ENCODE measurements at places on chromosomes 4 and X.

GRCh38 chrX:118823263-118824172 lies at the start of gene ZCCHC12:
TSS of gene ZCCHC12 (plus strand) at chrX:118823824. CDS start at chrX:118825245, 1,421 bp downstream.
- no peaks in the 10 kb centered on the region for H3K36me3 ChIP-seq
- peak within 1 kb of the TSS; percentile 29 for H3K4me3 ChIP-seq
- peak; percentile 8 for DNase-seq
- H3K4me1 ChIP-seq, result peaks cover 14% of the 10 kb centered on the region
- peaks cover 21% of the 10 kb centered on the region for H3K27me3 ChIP-seq

DNA sequence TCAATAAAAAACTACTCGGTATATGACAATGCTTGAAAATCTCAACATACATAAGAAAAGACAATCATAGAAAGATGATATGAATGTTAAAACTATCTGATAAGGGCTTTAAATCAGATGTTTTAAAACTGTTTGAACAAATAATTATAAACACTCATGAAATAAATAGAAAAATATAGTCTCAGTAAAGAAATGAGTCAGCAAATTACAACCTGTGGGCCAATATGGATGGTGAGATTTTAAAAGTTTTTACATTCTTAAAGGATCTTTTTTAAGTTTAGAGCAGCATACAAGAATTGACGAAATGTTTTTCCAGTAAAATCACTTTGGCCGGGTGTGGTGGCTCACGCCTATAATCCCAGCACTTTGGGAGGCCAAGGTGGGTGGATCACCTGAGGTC lies 83.1 kb downstream of the TEX11 start:
- no peak overlapping the region for H3K27ac ChIP-seq
- H3K36me3 ChIP-seq, result no peaks in the 10 kb centered on the region
- no peaks in the 10 kb centered on the region for H3K27me3 ChIP-seq
- no peaks in the 10 kb centered on the region for H3K4me1 ChIP-seq
- H3K4me3 ChIP-seq, result no peak overlapping the region

DNA sequence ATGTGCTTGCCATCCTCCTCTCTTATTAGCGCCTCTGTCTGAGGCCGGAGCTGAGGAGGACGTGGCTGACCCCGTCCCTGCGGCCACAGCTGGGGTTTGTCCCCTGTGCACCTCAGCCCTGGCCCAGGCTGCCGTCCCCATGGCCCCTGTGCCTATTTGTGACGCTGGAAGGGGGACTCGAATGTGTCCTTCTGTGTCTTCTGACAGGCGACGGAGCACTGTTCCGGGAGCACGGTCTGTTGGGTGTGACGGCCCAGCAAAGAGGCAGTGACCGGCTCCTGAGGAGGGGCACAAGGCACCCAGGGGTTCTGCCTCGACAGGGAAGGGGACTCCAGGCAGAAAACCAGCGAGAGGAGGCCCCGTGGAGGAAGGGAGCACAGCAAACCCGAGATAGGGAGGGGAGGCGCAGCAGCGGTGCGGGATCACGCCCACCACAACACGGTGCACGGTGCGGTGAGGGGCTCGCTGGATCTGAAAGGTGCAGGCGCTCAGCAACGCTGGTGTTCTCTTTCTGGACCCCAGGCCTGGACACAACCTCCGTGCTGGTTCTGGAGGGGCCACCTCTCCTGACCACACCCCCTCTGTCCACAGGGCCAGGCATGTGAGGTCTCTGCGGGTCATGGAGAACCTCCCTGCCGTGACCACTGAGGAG lies 5.6 kb downstream of the SH3TC1 start:
- H3K27me3 ChIP-seq, result no peaks in the 10 kb centered on the region
- peaks cover 10% of the 10 kb centered on the region for H3K36me3 ChIP-seq
- no peak overlapping the region for H3K4me3 ChIP-seq
- DNase-seq, result no peak
- peaks cover 30% of the 10 kb centered on the region for H3K4me1 ChIP-seq

GRCh38 chrX:23911126-23911835 lies 3.5 kb downstream of the CXorf58 start:
- H3K4me3 ChIP-seq, result no peak overlapping the region
- no peaks in the 10 kb centered on the region for H3K27me3 ChIP-seq
- no peak overlapping the region for H3K27ac ChIP-seq
- peaks cover 6% of the 10 kb centered on the region for H3K4me1 ChIP-seq

- H3K4me3 ChIP-seq, result no peak overlapping the region
- no peaks in the 10 kb centered on the region for H3K36me3 ChIP-seq
- no peak for DNase-seq
- no peaks in the 10 kb centered on the region for H3K4me1 ChIP-seq
- H3K27ac ChIP-seq, result no peak overlapping the region
Observed at GRCh38 chrX:15559227-15559626, 41.5 kb downstream of the ACE2 start.

- DNase-seq, result no peak
- no peaks in the 10 kb centered on the region for H3K27me3 ChIP-seq
- H3K27ac ChIP-seq, result no peak overlapping the region
Observed at GRCh38 chrX:110402850-110403221, 44.2 kb downstream of the RTL9 start.

DNA sequence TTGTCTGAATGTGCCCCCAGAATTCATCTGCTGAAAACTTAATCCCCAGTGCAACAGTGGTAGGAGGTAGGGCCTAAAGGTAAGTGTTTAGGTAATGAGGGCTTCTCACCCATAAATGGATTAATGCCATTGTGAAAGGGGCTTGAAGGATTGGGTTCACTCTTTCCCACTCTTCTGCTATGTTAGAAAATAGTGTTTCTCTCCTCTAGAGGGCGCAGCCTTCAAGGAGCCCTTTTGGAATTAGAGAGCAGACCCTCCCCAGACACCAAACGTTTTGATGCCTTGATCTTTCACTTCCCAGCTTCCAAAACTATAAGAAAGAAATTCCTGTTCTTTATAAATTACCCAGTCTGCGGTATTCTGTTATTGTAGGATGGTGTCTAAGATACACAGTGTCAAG lies 706.4 kb downstream of the SMARCA1 start:
- no peaks in the 10 kb centered on the region for H3K36me3 ChIP-seq
- no peak overlapping the region for H3K4me3 ChIP-seq
- no peak for DNase-seq
- no peaks in the 10 kb centered on the region for H3K4me1 ChIP-seq
- no peak overlapping the region for H3K27ac ChIP-seq

GRCh38 chr4:158810487-158811215 lies 41.8 kb downstream of the FNIP2 start:
- H3K27ac ChIP-seq, result no peak overlapping the region
- H3K4me3 ChIP-seq, result no peak overlapping the region
- H3K36me3 ChIP-seq, result no peaks in the 10 kb centered on the region
- H3K4me1 ChIP-seq, result peaks cover 10% of the 10 kb centered on the region

DNA sequence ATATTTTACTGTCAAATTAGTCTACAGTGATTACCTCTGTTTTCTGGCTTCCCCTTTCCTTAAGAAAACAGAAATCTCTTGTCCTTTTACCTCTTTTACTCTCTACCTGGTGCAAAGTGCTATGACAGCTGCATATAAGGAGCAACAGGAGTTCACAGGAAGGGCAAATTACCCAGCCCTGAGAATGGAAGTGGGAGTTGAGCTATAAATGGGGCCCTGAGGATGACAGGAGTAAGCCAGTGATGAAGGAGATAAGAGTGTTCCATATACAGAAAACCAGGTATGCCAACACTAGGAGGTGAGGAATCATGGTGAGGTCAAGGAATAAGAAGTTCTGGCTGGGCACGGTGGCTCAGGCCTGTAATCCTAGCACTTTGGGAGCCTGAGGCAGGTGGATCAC lies 4.5 kb upstream of the HSD17B13 start:
- no peaks in the 10 kb centered on the region for H3K4me1 ChIP-seq
- H3K27ac ChIP-seq, result no peak overlapping the region
- H3K4me3 ChIP-seq, result no peak overlapping the region
- no peaks in the 10 kb centered on the region for H3K27me3 ChIP-seq
- no peaks in the 10 kb centered on the region for H3K36me3 ChIP-seq

DNA sequence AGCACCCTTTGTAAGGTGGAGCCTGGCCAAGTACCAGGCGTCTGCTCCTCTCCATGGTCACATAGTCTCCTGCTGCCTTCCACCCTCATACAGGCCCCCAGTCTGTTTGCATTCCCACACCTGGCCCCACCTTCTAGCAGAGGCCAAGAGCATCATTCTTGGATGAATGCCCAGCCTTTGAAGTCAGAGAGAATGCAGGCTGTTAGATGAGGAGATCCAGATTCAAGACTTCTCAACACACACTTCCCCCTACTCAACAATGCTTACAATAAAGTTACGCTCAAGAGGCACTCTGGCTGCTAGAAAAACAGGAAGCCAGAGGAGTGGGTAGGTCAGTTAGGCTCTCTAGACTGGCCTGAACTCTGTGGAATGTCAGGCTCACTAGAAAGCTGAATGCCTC lies 43.3 kb downstream of the SHROOM4 start:
- no peak for DNase-seq
- no peaks in the 10 kb centered on the region for H3K4me1 ChIP-seq
- H3K27ac ChIP-seq, result no peak overlapping the region
- H3K4me3 ChIP-seq, result no peak overlapping the region
- H3K36me3 ChIP-seq, result no peaks in the 10 kb centered on the region

DNA sequence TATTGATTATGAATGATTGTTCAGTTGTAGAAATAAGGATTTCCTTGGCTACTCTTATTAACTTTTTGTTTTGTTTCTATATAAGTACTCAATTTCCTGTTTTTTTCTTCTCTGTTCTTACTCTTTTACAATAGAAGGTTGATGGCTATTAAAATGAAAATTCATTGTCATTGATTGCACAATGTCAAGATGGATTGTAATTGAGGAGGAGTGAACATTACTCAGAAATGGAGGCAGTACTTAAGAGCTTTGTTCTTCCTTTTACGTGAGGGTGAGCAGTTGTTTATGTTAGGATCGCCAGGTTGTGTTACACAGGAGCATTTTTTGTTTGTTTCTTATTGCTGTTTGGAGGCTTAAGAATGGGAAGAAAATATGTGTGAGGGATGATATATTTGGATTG lies 2062.4 kb downstream of the ARAP2 start:
- no peak for DNase-seq
- no peaks in the 10 kb centered on the region for H3K27me3 ChIP-seq
- H3K36me3 ChIP-seq, result no peaks in the 10 kb centered on the region
- H3K27ac ChIP-seq, result no peak overlapping the region
- H3K4me1 ChIP-seq, result no peaks in the 10 kb centered on the region

GRCh38 chr4:16775411-16776154 lies 122.9 kb downstream of the LDB2 start:
- DNase-seq, result no peak
- no peak overlapping the region for H3K4me3 ChIP-seq
- H3K36me3 ChIP-seq, result no peaks in the 10 kb centered on the region
- H3K4me1 ChIP-seq, result no peaks in the 10 kb centered on the region

GRCh38 chr4:44700427-44700826 lies 22.2 kb downstream of the GUF1 start:
- DNase-seq, result no peak
- H3K4me1 ChIP-seq, result no peaks in the 10 kb centered on the region
- no peak overlapping the region for H3K4me3 ChIP-seq
- H3K27me3 ChIP-seq, result no peaks in the 10 kb centered on the region
- H3K27ac ChIP-seq, result no peak overlapping the region

GRCh38 chr4:133741766-133742165 lies 459.8 kb downstream of the PABPC4L start:
- H3K27ac ChIP-seq, result no peak overlapping the region
- H3K36me3 ChIP-seq, result no peaks in the 10 kb centered on the region
- no peaks in the 10 kb centered on the region for H3K27me3 ChIP-seq
- no peak for DNase-seq

DNA sequence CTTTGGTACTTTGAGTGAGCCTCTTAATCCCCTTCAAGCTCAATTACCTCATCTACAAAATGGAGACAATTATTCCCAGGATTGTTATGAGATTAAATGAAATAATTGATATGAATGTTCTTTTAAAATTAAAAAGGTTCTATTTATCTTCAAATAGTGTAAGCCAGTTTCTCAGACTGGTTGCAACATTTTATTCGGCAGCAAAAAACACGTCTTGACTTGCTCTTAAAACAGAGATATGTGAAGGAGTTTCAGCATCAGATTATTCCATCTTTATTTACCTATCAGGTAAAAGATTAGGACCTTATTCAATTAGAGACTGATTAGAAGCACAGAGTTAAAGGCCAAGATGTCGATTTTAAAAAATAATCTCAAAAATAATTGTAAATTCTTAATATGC lies 10.5 kb downstream of the NDNF start:
- H3K4me1 ChIP-seq, result no peaks in the 10 kb centered on the region
- H3K27me3 ChIP-seq, result no peaks in the 10 kb centered on the region
- no peaks in the 10 kb centered on the region for H3K36me3 ChIP-seq
- no peak for DNase-seq

- no peak for DNase-seq
- no peaks in the 10 kb centered on the region for H3K4me1 ChIP-seq
- no peaks in the 10 kb centered on the region for H3K36me3 ChIP-seq
- no peaks in the 10 kb centered on the region for H3K27me3 ChIP-seq
- H3K27ac ChIP-seq, result no peak overlapping the region
Observed at GRCh38 chr4:119697887-119698393, 69.3 kb upstream of the PDE5A start.

GRCh38 chr4:138727731-138728130 lies 287.9 kb upstream of the NOCT start:
- DNase-seq, result no peak
- no peaks in the 10 kb centered on the region for H3K4me1 ChIP-seq
- H3K27ac ChIP-seq, result no peak overlapping the region
- H3K36me3 ChIP-seq, result no peaks in the 10 kb centered on the region

GRCh38 chr4:155960522-155960921 lies 6.9 kb upstream of the CTSO start:
- H3K27ac ChIP-seq, result no peak overlapping the region
- no peaks in the 10 kb centered on the region for H3K4me1 ChIP-seq
- no peak overlapping the region for H3K4me3 ChIP-seq
- DNase-seq, result no peak
- H3K36me3 ChIP-seq, result no peaks in the 10 kb centered on the region
- H3K27me3 ChIP-seq, result no peaks in the 10 kb centered on the region
